HFFc6 (cell line): ENCODE measurements at places on chromosomes 4 and X.
A peak's percentile ranks its signal among the peaks of the same experiment; 100 is the strongest.

- peak overlapping the region; percentile 12; the same call in 1 of the 2 replicates for H3K27ac ChIP-seq
- DNase-seq, result peak; percentile 32
- H3K36me3 ChIP-seq, result no peaks in the 10 kb centered on the region
- peak overlapping the region; percentile 20; the same call in 1 of the 2 replicates for H3K4me3 ChIP-seq
- H3K27me3 ChIP-seq, result peaks cover 3% of the 10 kb centered on the region
Measured at GRCh38 chr4:78207951-78208350, 150.8 kb downstream of the FRAS1 start.

DNA sequence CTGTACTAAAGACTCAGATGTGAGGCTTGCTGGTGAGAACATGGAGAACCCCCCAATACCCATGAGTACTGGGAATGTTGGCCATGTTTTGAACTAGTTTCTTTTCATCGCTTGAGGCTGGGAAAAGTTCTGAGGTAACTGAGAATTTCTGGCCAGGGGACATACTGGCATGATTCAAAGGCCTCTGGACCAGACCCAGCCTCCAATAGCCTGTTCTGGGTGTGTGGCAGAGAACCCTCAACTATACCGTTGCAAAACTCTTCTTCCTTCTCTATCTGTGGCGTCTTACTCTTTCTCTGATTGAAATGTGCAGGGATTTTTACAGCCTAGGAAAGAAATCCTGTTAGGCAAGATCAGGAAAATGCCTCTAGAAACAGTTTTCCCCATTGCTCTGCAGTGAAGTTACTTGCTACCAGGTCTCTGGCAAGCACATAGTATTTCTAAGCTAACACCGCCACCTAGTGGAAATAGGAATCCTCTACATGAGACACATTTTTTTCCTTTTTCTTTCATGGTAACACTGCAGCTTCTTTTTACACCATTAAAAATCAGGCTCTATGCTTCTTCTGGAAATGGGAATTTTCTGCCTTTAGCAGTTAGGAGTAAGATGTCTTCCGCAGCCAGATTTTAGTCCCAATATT is 170.7 kb upstream of the ZCCHC13 start:
- H3K27me3 ChIP-seq, result no peaks in the 10 kb centered on the region; the same call in 1 of the 2 replicates
- DNase-seq, result peak; percentile 59
- H3K36me3 ChIP-seq, result no peaks in the 10 kb centered on the region
- H3K4me1 ChIP-seq, result peaks cover 5% of the 10 kb centered on the region; the same call in 1 of the 2 replicates
- peak overlapping the region; percentile 5; the same call in 1 of the 2 replicates for H3K27ac ChIP-seq

DNA sequence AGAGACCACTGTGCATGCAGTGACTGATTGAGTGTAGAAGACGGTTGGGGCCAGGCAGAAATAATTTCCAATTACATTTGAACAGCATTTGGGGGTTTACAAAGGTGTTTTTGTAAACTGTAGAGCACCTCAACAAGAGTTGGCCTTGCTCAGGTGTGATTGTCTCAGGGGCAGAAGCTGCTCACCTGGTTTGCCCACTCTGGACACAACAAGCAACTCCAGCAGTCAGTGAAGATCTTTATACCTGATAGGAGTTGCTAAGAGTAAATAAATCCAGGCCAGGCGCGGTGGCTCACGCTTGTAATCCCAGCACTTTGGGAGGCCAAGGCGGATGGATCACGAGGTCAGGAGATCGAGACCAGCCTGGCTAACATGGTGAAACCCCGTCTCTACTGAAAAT is 221.3 kb downstream of the RAB28 start:
- no peak for DNase-seq
- H3K4me3 ChIP-seq, result no peak overlapping the region
- H3K36me3 ChIP-seq, result peaks cover 5% of the 10 kb centered on the region; the same call in 1 of the 2 replicates
- no peak overlapping the region for H3K27ac ChIP-seq
- no peaks in the 10 kb centered on the region for H3K4me1 ChIP-seq

- no peaks in the 10 kb centered on the region; the same call in 1 of the 2 replicates for H3K27me3 ChIP-seq
- peaks cover 17% of the 10 kb centered on the region for H3K36me3 ChIP-seq
- H3K4me3 ChIP-seq, result no peak overlapping the region
- peaks cover 61% of the 10 kb centered on the region for H3K4me1 ChIP-seq
- DNase-seq, result no peak
Measured at GRCh38 chr4:151166636-151167035, 67.2 kb downstream of the RPS3A start.

GRCh38 chr4:45100956-45101818 is 374.8 kb upstream of the GNPDA2 start:
- H3K4me3 ChIP-seq, result no peak overlapping the region
- no peaks in the 10 kb centered on the region for H3K4me1 ChIP-seq
- H3K27ac ChIP-seq, result no peak overlapping the region
- DNase-seq, result no peak
- H3K36me3 ChIP-seq, result no peaks in the 10 kb centered on the region

GRCh38 chr4:10129196-10130177 is 12.9 kb upstream of the WDR1 start:
- peaks cover 12% of the 10 kb centered on the region; the same call in 1 of the 2 replicates for H3K4me1 ChIP-seq
- no peak overlapping the region for H3K27ac ChIP-seq
- H3K27me3 ChIP-seq, result peaks cover 57% of the 10 kb centered on the region
- no peak overlapping the region for H3K4me3 ChIP-seq

GRCh38 chrX:46912098-46912602 is at the start of gene JADE3:
Gene JADE3 (plus strand): TSS chrX:46912421. CDS start chrX:46984895, 72,474 bp downstream.
- H3K27ac ChIP-seq, result no peak within 1 kb of the TSS
- no peaks in the 10 kb centered on the region for H3K36me3 ChIP-seq
- DNase-seq, result peak; percentile 34
- peak within 1 kb of the TSS; percentile 93 for H3K4me3 ChIP-seq
- H3K27me3 ChIP-seq, result peaks cover 5% of the 10 kb centered on the region; the same call in 1 of the 2 replicates
- H3K4me1 ChIP-seq, result peaks cover 8% of the 10 kb centered on the region; the same call in 1 of the 2 replicates

GRCh38 chr4:155900381-155900780 is 3.1 kb upstream of the TDO2 start:
- H3K27me3 ChIP-seq, result no peaks in the 10 kb centered on the region
- H3K27ac ChIP-seq, result no peak overlapping the region; the same call in 1 of the 2 replicates
- DNase-seq, result peak; percentile 7

DNA sequence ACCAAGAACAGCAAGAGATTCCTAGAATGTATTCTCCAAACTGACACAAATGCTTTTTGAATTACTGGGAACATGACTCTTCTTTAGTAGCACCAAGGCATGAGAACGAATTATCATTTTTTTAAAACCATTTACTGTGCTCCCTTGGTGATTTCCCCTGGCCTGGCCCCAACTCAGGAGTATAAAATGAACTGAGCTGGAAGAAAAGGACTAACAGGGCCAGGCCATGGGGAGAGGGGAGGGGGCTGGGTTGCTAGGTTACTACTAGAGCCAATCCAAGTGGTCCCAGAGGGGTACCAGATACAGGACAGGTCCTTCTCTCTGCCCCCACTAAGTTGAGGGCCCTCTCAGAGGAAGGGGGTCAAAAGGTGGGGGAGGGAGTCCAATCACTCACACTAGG is 23.1 kb downstream of the SASH3 start:
- H3K4me1 ChIP-seq, result no peaks in the 10 kb centered on the region
- no peaks in the 10 kb centered on the region; the same call in 1 of the 2 replicates for H3K36me3 ChIP-seq

GRCh38 chr4:169902658-169903345 is 123.4 kb downstream of the MFAP3L start:
- peaks cover 10% of the 10 kb centered on the region for H3K4me1 ChIP-seq
- H3K36me3 ChIP-seq, result no peaks in the 10 kb centered on the region; the same call in 1 of the 2 replicates
- no peak overlapping the region for H3K27ac ChIP-seq
- no peak for DNase-seq
- peaks cover 9% of the 10 kb centered on the region for H3K27me3 ChIP-seq
- H3K4me3 ChIP-seq, result no peak overlapping the region

DNA sequence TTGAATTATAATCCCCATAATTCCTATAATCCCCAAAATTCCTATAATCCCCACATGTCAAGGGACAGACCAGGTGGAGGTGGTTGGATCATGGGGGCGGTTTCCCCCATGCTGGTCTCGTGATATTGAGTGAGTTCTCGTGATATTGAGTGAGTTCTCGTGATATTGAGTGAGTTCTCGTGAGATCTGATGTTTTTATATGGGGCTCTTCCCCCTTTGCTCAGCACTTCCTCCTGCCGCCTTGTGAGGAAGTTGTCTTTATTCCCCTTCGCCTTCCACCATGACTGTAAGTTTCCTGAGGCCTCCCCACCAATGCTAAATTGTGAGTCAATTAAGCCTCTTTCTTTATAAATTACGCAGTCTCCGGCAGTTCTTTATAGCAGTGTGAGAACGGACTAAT is 36.6 kb upstream of the GPR78 start:
- H3K4me3 ChIP-seq, result no peak overlapping the region
- peaks cover 31% of the 10 kb centered on the region for H3K4me1 ChIP-seq

GRCh38 chrX:128035318-128035717 is 16.9 kb downstream of the ACTRT1 start:
- no peaks in the 10 kb centered on the region for H3K4me1 ChIP-seq
- H3K27ac ChIP-seq, result no peak overlapping the region
- H3K36me3 ChIP-seq, result no peaks in the 10 kb centered on the region
- no peak for DNase-seq
- H3K27me3 ChIP-seq, result no peaks in the 10 kb centered on the region; the same call in 1 of the 2 replicates

- no peaks in the 10 kb centered on the region for H3K36me3 ChIP-seq
- H3K27me3 ChIP-seq, result peaks cover 3% of the 10 kb centered on the region
- no peak overlapping the region for H3K4me3 ChIP-seq
- no peak overlapping the region for H3K27ac ChIP-seq
Measured at GRCh38 chrX:39052751-39053150, 251.5 kb downstream of the MID1IP1 start.

DNA sequence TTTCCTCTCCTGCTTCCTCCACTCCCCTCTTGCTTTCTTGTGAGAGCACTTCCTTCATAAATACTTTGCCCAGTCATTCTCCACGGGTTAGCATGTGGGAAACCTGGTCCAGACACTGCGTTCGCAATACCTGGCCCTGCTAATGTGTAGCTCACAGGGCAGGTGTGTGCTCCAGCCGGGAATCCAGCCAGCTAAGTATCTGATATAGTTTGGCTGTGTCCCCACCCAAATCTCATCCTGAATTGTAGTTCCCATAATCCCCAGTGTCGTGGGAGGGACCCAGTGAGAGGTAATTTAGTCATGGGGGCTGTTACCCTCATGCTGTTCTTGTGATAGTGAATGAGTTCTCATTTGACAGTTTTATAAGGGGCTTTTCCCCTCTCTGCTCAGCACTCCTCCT is 32.2 kb upstream of the STX18 start:
- no peak overlapping the region for H3K27ac ChIP-seq
- H3K4me1 ChIP-seq, result peaks cover 32% of the 10 kb centered on the region
- peaks cover 6% of the 10 kb centered on the region; the same call in 1 of the 2 replicates for H3K27me3 ChIP-seq

DNA sequence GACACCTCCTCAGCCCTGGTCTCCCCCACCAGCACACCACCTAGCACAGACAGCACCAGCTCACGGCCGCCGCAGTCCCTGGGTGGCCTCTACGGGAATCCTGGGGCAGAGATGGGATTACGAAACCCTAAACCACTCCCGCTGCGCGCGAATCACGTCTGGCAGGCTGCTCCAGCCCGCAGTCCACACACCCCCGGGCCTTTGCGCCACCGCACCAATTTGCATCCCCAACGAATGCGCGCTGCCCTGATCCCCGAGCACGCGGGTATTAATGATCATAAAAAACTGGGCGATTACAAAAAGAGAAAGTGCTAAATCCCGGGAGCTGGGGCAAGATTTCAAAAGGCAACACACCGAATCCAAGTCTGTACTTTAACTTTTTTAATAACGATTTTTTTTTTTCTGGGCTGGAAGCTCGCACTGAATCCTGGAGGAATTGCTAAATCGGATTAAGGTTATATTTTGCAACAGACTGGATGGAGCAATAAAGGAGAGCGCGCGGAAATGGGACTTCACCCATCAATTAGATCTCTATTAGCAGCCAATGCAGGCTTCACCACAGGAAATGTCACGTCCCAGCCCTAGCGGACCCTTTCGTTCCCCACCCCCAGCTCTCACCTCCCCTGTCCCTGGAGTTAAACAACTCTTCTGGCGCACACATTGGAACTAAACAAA is 69.8 kb upstream of the TMEM33 start:
- no peaks in the 10 kb centered on the region for H3K36me3 ChIP-seq
- no peak overlapping the region for H3K27ac ChIP-seq
- DNase-seq, result no peak
- H3K27me3 ChIP-seq, result peaks cover 44% of the 10 kb centered on the region
- no peaks in the 10 kb centered on the region for H3K4me1 ChIP-seq
- no peak overlapping the region for H3K4me3 ChIP-seq

GRCh38 chrX:16664074-16664473 is 14.1 kb downstream of the S100G start:
- H3K36me3 ChIP-seq, result peaks cover 4% of the 10 kb centered on the region
- peak overlapping the region; percentile 77 for H3K27ac ChIP-seq

DNA sequence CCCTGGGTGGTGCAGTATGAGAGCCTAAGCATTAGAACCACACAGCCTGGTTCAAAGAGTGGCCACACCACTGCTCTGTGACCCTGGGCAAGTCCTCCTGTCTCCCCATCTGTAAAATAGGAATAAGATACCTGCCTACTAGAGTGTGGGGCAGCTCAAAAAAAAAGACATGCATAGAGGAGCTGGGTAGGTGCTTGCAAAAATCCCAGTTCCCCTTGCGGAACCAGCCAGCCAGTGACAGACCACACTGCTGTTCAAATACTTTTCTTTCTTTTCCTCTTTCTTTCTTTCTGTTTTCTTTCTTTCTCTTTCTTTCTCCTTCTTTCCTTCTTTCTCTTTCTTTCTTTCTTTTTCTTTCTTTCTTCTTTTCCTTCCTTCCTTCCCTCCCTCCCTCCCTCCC is 63.0 kb upstream of the TRIM2 start:
- no peak overlapping the region for H3K27ac ChIP-seq
- no peaks in the 10 kb centered on the region; the same call in 1 of the 2 replicates for H3K27me3 ChIP-seq
- H3K4me1 ChIP-seq, result peaks cover 57% of the 10 kb centered on the region
- H3K4me3 ChIP-seq, result no peak overlapping the region

DNA sequence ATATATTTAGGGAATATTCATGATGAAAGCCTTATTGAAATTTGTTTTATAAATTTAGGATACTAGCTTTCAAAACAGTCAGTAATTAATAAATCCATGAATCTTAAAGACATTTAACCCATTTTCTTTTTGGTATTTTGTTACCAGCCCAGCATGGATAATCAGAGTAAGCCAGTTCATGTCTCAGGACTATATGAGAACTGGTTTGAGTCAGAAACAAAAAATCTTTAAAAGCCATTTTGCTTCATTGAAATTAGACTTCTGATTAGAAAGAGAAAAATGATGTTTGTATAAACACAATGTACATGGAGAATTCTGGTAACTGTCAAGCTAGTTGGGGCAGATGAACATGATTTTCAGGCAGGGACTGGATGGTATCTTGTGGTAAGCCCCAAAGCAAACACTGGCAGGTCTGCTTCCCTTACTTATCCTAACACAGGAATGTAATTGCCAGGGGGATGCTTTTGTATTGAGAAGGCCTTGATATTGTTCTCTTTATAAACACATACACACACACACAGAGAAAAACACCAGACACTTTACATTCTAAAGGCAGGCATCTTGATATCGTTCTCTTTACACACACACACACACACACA is 9.4 kb downstream of the ARHGAP10 start:
- DNase-seq, result peak; percentile 83
- peaks cover 19% of the 10 kb centered on the region for H3K36me3 ChIP-seq
- peak overlapping the region; percentile 2; the same call in 1 of the 2 replicates for H3K4me3 ChIP-seq
- no peaks in the 10 kb centered on the region for H3K27me3 ChIP-seq
- peaks cover 70% of the 10 kb centered on the region for H3K4me1 ChIP-seq
- peak overlapping the region; percentile 74 for H3K27ac ChIP-seq

DNA sequence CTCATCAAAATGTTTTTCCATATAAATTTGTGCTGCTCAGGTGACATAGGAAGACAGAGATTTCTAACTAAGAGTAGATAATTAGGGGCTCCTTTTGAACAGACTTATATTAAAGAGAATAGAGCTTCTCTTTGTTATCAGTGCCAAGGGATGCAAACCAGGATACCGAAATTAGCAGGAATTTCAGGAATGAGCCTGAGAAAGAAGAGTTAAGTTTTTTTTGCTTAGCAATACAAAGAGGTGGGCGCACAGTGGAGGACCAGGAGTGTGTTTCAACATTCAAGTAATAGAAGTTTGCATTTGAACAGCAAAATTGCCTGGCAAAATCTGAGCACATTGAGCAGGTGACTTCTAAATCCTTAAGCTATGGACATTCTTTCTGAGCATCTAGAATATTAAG is 541.3 kb downstream of the GBA3 start:
- no peak overlapping the region for H3K27ac ChIP-seq
- H3K36me3 ChIP-seq, result no peaks in the 10 kb centered on the region
- no peaks in the 10 kb centered on the region for H3K27me3 ChIP-seq
- no peaks in the 10 kb centered on the region for H3K4me1 ChIP-seq
